CD8-positive, alpha-beta T cell (primary cell): ENCODE measurements at places on chromosomes 2 and 18.

DNA sequence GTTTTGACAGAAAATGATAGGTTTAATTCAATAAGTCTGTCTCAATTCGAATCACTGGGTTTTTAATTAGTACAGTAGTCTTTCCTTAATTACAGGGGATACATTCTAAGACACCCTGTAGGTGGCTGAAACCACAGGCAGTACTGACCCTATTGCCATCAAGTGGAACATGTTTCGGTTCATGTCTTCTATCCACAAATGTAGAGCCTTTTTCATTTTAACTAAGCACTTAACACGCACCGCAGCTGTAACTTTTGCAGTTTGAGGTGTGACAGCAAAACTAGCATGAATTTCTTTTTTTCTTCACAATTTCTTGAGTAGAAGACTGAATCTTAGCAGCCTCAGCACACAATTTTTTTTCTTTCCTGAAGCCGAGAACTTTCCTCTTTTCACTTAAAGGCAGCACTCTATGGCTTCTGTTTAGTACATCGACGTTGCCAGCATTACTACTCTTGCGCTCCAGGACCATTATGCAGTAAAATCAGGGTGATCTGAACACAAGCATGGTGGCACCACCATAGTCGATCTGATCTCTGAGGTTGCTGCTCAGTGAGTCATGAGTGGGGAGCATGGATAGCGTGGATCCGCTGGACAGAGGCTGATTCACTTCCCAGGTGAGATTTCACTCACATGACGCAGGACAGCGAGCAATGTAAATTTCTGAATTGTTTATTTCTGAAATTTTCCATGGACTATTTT is 805.1 kb downstream of the RNF144A start:
- DNase-seq, result no peak

- DNase-seq, result no peak
Observed at GRCh38 chr18:50659091-50660003, 99.5 kb downstream of the MAPK4 start.

DNA sequence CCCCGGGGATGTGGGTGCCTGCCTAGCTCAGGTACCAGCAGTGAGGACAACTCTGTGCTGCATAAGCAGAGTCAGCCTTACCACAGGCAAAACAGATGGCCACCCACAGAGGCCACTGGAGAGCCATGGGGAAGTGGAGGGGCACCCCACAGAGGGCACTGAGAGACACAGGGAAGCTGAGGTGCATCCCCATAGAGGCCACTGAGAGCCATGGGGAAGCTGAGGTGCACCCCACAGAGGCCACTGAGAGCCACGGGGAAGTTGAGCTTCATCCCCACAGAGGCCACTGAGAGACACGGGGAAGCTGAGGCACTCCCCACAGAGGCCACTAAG is 134.1 kb upstream of the EPAS1 start:
- DNase-seq, result no peak

DNA sequence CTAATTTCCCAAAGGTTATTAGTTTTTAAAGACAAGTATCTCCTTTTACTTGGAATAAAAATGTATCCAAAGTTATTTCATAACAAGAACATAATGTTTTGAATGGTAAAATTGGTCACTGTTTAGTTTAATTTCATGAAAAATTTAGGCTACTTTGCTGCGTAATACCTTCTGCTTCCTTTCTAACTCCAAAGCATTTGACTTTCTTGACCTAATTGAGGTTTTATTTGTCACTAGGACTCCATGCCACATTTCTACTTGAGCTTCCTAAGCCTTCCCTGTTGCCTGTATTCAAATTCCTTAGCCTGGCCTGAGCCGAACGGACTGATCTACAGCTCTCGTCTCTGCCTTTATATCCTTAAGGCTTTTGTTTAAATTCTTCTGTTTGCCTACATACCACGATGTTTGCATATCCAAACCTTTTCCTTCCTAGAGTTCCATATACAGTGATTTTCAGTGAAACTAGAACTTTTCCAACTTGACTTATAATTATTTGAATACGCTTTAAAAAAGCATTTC is 25.1 kb downstream of the ARMC9 start:
- DNase-seq, result no peak

- DNase-seq, result no peak
Observed at GRCh38 chr2:78681386-78681785, 344.1 kb upstream of the REG3G start.

DNA sequence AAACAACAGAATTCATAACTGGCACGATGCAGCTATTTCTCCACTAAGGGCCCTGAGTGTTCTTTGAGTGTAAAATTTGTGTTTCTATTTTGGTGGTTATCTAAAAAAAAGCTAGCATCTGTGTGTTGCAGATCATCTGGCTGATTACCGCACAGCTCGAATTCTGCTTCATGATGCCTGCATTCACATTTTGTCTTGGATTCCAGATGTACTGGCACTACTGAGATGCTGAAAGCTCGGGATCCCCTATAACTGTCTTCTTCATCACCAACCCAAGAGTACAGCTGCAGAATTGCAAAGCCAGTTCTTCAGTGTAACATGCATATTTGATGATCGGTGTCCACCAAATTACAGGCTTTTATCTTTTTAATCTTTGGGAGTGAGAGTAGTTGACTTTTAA is 51.6 kb upstream of the ZNF532 start:
- DNase-seq, result no peak

GRCh38 chr18:14074187-14074586 is 58.0 kb downstream of the ZNF519 start:
- no peak for DNase-seq

DNA sequence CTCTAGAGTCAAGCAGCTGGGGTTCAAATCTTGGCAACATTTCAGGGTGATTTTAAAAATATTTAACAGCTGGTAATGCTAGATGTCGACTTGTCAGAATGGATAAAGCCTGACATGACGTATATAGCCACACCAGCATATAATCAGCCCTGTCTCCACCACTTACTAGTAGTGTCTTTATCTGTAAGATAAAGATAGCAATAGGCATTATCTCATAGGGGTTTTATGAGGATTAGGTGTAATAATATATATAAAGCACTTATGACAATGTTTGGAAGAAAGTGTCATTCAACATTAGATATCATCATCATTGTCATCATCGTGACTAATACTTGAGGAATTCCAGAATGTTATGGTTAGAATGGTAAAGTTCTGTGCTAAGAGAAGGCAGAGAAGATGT is 369.0 kb upstream of the CWC22 start:
- DNase-seq, result no peak

- no peak for DNase-seq
Observed at GRCh38 chr2:25421289-25421688, 79.6 kb upstream of the DNMT3A start.

- no peak for DNase-seq
Observed at GRCh38 chr2:132754867-132755472, 85.0 kb upstream of the LYPD1 start.

DNA sequence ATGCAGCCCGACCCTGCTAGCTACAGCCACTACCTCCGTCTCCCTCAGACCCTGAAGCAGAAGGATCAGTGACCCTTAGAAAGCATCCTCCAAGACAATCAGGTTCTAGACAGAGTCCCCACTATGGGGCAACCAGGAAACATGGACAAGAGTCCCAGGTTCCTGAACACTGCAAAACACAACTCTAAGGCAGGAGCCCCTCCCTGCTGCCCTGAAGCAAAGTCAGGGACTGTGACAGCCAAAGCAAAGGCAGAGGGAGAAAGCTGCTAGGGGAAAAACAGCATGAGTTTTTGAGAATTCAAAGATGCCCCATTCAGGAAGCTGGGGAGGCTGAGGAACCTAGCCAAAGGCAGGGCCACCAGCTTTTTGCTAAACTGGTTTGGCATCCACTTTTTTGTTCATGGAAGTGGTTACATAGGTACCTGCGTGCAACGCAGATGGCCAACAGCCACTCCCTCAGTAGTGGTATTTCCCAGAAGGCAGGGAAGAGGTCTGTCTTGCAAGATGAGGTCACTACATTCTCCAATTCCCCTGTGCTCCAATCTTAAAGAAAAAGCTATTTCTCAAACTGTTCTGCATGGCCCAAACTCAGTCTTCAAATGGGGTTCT is 33.2 kb downstream of the MYO5B start:
- no peak for DNase-seq

DNA sequence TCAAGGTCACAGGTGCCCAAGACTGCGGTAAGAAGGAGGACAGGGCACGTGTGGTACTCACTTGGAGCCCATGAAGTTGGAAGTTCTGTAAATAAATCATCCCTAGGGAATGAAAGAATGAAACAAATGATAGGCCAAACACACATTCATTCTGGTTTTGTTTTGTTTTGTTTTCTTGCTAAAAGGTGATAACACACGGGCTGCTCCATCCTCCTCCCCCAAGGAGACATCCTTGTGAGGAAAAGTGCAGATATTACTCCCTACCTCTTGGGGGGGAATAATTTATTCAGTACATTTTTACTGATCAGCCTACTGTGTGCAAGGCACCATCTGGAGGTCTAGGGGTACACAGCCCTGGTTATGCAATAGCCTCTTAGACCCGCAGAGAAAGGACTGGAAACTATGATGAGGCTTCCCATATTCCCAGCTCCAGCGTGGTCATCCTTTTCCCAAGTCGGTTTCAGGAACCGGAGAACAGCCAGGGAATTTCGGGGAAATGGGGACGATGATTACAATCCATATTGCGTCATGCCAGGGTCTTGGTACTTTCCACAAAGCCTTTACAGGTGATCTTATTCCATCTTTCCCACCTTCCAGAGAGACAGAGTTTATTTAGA is 6.3 kb downstream of the RAX start:
- DNase-seq, result no peak

DNA sequence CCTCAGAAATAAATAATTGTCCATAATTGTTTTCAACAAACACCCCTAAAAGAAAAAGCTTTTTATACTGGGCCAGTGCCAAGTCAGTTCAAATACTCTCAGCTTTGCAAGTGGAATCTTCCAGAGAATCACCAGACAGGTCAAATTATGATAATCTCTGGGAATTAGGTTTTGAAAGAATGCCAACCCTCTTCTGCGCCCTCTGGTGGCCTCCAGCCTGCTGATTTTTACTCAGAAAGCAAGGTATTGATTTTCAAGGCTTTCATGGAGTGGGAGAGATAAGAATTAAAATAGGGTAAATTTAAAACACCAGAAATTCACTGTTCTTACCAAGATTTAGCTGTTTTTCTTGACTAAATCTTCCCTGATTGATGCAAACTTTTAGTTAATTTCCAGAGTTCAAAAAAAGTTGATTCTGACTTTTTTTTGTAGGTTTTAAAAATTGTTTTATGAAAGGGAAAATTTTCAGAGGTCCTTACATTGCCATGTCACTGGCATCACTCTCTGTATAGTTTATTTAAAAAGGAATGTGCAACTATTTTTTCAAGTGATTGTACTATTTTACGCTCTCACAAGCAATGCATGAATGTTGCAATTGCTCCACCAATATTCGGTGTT is 282.9 kb upstream of the TNP1 start:
- DNase-seq, result no peak

GRCh38 chr2:217756375-217757107 is 246.3 kb downstream of the TNS1 start:
- peak; percentile 80 for DNase-seq

- DNase-seq, result no peak
Observed at GRCh38 chr2:225399504-225399903, at the start of gene NYAP2. TSS of gene NYAP2 (plus strand) at chr2:225399710. CDS start at chr2:225408881, 9,171 bp downstream.
